ENCODE measurements at places on chromosomes 12 and 14. TPM values are rescaled to one million over a fixed set of nuclear protein-coding genes. Genes with fewer than 3 reads are reported as not detected.

GRCh38 chr12:57743769-57744168 is 1.1 kb upstream of the TSPAN31 start:
- no peak for DNase-seq
- peaks cover 12% of the 10 kb centered on the region for H3K4me1 ChIP-seq
- H3K27me3 ChIP-seq, result peaks cover 15% of the 10 kb centered on the region
- no peaks in the 10 kb centered on the region for H3K36me3 ChIP-seq
- peak overlapping the region; percentile 98 for H3K27ac ChIP-seq

- H3K27me3 ChIP-seq, result no peaks in the 10 kb centered on the region
- H3K27ac ChIP-seq, result peak overlapping the region; percentile 73
- peaks cover 45% of the 10 kb centered on the region for H3K4me1 ChIP-seq
- DNase-seq, result no peak
Observed at GRCh38 chr12:575129-575502, 88.1 kb downstream of the NINJ2 start.

DNA sequence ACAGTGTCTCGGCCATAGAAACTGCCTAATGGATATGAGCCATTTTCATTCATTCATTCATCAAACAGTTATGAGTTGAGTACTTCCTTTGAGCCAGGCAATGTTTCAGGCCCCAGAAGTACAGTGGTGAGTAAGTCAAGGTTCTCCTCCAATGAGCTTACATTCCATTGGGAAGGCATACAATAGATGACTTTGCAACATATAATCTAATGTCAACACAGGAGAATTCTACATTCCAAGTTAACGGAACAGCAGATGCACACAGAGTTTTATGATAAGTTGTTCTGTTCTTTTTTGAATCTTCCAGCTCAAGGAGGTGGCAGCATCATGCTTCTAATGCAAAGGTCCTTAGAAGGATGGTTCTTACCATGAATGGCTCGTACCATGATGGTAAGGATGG is 3.2 kb upstream of the RFC5 start:
- H3K36me3 ChIP-seq, result no peaks in the 10 kb centered on the region
- H3K27ac ChIP-seq, result no peak overlapping the region
- no peak overlapping the region for H3K4me3 ChIP-seq
- H3K4me1 ChIP-seq, result peaks cover 11% of the 10 kb centered on the region
- H3K27me3 ChIP-seq, result no peaks in the 10 kb centered on the region

GPR137C gene
- total RNA-seq, result not detected

DNA sequence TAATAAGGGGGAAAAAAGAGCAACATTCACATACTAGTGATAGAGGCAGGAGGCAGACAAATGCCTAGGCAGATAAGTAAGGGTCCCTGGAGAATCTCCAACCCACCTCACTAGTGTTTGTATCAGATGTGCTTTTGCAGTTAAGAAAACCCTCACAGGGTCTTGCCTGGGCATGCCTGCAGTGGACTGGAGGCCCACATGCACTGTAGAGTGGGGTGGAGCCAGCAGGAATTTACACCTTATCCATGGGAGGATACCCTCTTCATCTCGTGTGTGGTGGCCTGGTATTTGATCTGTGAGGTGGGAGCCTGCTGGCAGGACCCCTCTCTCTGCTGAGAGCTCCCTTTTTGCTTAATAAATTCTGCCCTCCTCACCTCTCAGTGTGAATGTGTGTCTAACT is 238.0 kb upstream of the SLC16A7 start:
- no peaks in the 10 kb centered on the region for H3K36me3 ChIP-seq
- no peak overlapping the region for H3K27ac ChIP-seq
- no peak overlapping the region for H3K4me3 ChIP-seq
- no peaks in the 10 kb centered on the region for H3K4me1 ChIP-seq

- no peaks in the 10 kb centered on the region for H3K27me3 ChIP-seq
- H3K4me1 ChIP-seq, result no peaks in the 10 kb centered on the region
- no peak overlapping the region for H3K4me3 ChIP-seq
- H3K27ac ChIP-seq, result no peak overlapping the region
Observed at GRCh38 chr12:89861086-89861485, 152.4 kb upstream of the ATP2B1 start.

- no peak overlapping the region for H3K27ac ChIP-seq
- no peaks in the 10 kb centered on the region for H3K36me3 ChIP-seq
- H3K4me3 ChIP-seq, result no peak overlapping the region
- DNase-seq, result no peak
Observed at GRCh38 chr12:87323369-87323768, 705.8 kb downstream of the C12orf50 start.

LMO3 gene
- total RNA-seq, result 4.6 TPM

GRCh38 chr12:2195085-2195484 is 142.3 kb downstream of the CACNA1C start:
- H3K27me3 ChIP-seq, result no peaks in the 10 kb centered on the region
- H3K4me3 ChIP-seq, result no peak overlapping the region
- no peak for DNase-seq

DNA sequence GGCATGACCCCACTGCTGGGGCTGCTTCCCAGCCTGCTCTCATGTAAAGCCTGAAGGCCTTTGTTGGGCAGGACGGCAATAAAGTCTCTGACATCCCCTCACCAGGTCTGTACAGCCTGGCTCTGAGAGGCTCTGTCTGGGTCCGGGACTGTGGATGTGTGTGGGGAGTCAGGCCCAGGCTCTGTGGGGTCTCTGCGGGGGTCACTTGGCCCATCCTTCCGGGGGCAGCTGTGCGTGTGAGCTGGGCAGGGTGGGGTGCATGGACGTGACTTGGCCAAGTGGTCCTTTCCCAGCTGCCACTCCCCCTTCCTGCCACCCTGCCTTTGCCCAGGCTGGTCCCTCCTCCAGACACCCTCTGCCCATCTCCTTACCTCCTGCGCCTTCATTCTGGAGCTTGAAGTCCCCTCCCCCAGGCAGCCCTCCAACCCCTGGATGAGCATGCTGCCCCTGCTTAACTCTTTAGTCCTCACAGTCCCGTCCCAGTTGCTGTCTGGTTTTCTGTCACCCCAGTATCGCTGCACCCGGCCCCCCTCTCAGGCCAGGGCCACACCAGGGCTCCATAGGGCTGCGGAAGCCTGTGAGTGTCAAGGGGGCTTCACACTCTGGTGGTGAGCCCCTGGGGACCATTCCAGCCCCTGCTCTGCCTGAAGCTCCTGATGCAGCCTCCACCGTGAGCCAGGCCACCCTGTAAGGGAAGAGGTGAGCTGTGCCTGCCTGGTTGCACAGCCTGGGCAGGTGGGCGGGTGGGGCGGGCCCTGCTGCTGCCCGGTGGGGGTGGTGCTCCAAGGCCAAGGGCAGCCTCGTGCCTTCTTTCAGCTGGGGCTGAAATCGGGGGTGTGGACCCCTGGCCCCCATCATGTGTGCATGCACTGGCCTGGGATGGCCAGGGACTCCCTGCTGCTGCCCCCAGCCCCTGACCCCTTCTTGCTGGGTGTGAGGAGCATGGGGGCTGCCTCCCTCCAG is 25.5 kb upstream of the KIF26A start:
- H3K36me3 ChIP-seq, result no peaks in the 10 kb centered on the region
- H3K4me1 ChIP-seq, result no peaks in the 10 kb centered on the region
- peaks cover 20% of the 10 kb centered on the region for H3K27me3 ChIP-seq
- no peak overlapping the region for H3K4me3 ChIP-seq
- H3K27ac ChIP-seq, result no peak overlapping the region

DNA sequence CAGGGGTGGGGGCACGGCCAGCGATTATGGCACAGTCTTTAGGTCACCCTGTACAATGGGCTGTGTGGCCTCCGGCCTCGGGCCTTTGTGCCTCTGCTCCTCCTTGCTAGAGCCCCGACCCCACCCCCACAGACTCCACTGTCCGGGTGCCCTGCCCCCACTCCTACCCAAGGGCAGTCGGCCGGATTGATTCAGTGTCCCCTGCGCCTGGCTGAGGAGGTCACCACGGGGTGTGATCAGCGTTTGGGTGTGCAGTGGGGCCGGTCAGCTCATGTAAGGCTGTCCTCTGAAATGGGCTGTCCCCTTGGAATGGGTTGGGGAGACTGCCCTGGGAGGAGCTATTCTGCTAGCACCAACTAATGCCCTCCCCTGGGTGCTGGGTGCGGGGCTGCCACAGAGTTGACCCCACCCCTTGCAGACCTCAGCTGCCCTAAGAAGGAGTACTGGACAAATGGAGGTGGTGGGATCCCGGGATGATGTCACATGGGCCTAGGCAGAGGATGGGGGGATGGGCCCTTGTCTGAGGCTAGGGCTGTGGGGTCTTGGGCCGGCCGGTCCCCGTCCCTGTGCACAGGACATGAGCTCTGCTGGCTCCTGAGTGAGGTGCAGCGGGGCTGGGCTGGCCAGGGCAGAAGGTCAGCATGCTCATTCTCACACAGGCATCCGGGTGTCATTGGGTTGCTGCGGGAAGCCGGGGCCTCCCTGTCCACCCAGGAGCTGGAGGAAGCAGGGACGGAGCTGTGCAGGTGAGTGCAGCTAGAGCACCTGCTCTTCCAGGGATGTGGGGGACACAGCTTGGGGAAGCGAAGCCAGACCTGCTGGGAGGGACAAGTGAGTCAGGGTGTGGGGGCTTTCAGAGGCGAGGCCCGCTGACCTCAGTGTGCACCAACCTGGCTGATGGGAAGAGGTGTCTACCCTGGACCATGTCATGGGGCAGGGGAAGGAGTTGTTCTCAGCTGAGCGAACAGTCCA is 23.4 kb downstream of the ASPG start:
- H3K27ac ChIP-seq, result no peak overlapping the region
- H3K36me3 ChIP-seq, result no peaks in the 10 kb centered on the region
- H3K4me3 ChIP-seq, result no peak overlapping the region
- H3K27me3 ChIP-seq, result no peaks in the 10 kb centered on the region

- H3K4me3 ChIP-seq, result peak overlapping the region; percentile 63
- H3K27me3 ChIP-seq, result no peaks in the 10 kb centered on the region
- H3K4me1 ChIP-seq, result no peaks in the 10 kb centered on the region
- H3K36me3 ChIP-seq, result no peaks in the 10 kb centered on the region
- H3K27ac ChIP-seq, result peak overlapping the region; percentile 36
- DNase-seq, result no peak
Observed at GRCh38 chr12:112938751-112939150, 477 bp downstream of the OAS3 start.

- peaks cover 6% of the 10 kb centered on the region for H3K4me1 ChIP-seq
- no peaks in the 10 kb centered on the region for H3K27me3 ChIP-seq
- DNase-seq, result no peak
- H3K4me3 ChIP-seq, result no peak overlapping the region
- H3K36me3 ChIP-seq, result no peaks in the 10 kb centered on the region
Observed at GRCh38 chr12:70721216-70721615, 84.0 kb upstream of the PTPRB start.

DNA sequence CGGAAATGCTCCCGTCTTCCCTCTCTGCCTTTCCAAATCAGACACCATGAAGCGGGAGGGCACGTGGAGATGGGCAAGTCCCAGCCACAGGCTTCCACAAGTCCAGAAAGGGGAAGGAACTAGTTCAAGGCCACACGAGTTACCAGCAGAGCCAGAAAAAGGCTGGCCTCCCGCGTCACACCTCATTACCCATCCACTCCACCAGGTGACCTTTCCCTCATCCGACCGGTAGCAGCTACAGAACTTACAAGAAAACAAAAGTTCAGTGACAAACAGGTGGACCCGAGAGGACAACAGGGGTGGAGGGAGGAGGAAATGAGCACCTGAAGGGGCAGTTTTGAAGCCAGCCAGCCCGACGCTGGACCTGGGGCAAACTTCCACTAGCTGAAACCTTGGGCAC is 46.9 kb downstream of the CHGA start:
- no peaks in the 10 kb centered on the region for H3K27me3 ChIP-seq
- DNase-seq, result no peak
- H3K4me3 ChIP-seq, result no peak overlapping the region
- no peaks in the 10 kb centered on the region for H3K36me3 ChIP-seq
- H3K4me1 ChIP-seq, result no peaks in the 10 kb centered on the region
- no peak overlapping the region for H3K27ac ChIP-seq
